ENCODE measurements at places on chromosomes 12 and 14. TPM values are rescaled to one million over a fixed set of nuclear protein-coding genes. Genes with fewer than 3 reads are reported as not detected.

C14orf180 gene
- not detected for total RNA-seq

KCNMB4 gene
- total RNA-seq: 67.2 TPM

NR2C1 gene
- 42.0 TPM for total RNA-seq

ADGRD1 gene
- total RNA-seq: 1.9 TPM

ANGEL1 gene
- total RNA-seq: 10.3 TPM

CELA1 gene
- total RNA-seq: not detected

SIX6 gene
- not detected for total RNA-seq
